ENCODE measurements at places on chromosomes 5 and 9.

- no peak for DNase-seq
Measured at GRCh38 chr9:97997330-97998276, 14.5 kb downstream of the ANP32B start.

GRCh38 chr5:9892696-9893095, 262.5 kb upstream of the TAS2R1 start:
- no peak for DNase-seq

DNA sequence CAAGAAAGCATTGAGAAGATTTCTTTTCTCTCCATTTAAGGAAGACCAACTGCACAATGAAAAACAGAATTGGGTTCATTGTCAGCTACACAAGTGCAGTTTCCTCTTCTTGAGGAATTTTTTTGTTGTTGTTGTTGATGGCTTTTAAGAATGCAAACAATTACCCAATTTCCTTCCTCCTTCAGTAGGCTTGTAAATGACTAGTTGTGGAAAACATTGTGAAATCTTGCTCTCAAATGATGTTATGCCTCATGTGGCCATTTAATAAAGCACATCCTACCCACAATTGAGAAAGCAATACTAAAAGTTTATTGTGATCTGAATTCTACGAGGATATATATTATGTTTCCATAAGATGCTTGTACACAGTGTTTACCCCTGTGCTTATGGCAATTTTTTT, 171.6 kb downstream of the FAM174A start:
- no peak for DNase-seq

GRCh38 chr9:137643921-137644320, 25.1 kb downstream of the EHMT1 start:
- DNase-seq: no peak

DNA sequence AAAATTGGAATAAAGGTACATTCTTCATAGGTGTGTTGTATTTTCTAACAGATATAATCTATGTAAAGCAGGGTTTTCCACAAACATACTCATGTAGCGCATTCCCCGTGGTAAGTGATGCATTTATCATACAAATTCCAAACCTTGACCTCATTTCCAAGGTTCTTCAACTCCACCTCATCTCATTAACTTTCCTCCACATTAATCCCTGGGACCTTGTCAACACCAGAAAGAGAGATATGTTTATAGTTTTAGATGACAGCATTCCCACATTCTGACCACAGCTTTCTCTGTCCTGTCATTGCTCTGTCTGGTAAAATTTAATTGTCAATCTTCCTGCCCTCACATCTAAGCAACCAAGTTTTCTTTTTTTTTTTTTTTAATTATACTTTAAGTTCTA, 415.1 kb downstream of the TMEM161B start:
- DNase-seq: no peak

GRCh38 chr9:134488331-134489280, 153.0 kb upstream of the COL5A1 start:
- DNase-seq: peak; percentile 9

DNA sequence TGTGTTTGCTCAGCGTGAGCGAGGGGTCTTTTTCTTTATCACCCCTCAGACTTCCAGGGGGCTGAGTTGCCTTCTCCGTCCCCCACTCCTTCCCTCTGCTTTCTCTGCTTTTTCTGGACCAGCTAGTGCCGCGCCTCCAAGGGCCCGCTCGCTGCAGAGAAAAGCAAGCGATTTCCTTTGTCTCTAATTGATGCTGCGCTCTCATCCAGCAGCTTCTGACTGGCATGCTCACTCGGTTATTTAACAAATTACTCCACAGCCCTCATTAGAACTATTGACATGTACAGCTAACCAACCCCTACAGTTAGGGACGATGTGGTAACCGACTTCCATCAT, 288.0 kb downstream of the ELAVL2 start:
- no peak for DNase-seq

GRCh38 chr5:90680921-90681563, 122.4 kb downstream of the ADGRV1 start:
- no peak for DNase-seq

- DNase-seq: no peak
Measured at GRCh38 chr9:101032426-101032825, 3.9 kb downstream of the PLPPR1 start.

- peak; percentile 56 for DNase-seq
Measured at GRCh38 chr9:119289740-119290433, 79.3 kb downstream of the BRINP1 start.

- no peak for DNase-seq
Measured at GRCh38 chr5:164317676-164318075, 812.3 kb downstream of the MAT2B start.

- peak; percentile 48 for DNase-seq
Measured at GRCh38 chr5:176446884-176447590, 1.1 kb upstream of the FAF2 start.

DNA sequence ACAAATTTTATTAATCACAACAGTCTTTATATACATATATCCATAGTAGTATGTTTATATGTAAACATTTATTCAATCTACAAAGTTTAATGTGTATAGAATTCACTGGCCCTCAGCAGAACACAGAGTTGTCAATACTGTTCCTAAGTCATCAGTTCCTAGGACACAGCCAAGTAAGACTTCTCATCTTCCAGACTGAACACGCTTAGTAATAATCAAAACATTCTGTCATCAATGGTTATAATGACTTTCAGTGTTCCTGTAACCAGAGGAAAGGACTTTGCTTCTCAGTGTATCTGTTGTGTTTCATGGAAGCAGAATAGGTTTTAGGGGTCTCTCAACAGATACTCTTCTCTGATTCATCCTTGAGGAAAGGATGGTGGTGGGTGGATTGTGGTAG, 82.2 kb downstream of the SMIM23 start:
- no peak for DNase-seq

DNA sequence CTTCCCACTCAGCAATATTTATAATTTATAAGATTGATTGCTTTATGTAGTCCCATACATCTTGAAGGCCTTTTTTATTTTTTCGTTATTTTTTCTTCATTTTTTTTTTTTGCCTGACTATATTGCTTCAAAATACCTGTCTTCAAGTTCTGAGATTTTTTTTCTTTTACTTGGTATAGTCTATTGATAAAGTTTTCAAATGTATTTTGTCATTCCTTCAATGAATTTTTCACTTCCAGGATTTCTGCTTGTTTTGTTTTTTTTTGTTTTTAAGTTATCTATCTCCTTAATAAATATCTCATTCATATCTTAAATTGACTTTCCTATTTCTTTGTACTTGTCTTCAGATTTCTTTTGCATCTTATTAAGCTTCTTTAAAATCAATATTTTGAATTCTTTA, 905.6 kb upstream of the CDH6 start:
- DNase-seq: no peak

GRCh38 chr5:99702565-99702964, 773.8 kb upstream of the CHD1 start:
- DNase-seq: no peak

DNA sequence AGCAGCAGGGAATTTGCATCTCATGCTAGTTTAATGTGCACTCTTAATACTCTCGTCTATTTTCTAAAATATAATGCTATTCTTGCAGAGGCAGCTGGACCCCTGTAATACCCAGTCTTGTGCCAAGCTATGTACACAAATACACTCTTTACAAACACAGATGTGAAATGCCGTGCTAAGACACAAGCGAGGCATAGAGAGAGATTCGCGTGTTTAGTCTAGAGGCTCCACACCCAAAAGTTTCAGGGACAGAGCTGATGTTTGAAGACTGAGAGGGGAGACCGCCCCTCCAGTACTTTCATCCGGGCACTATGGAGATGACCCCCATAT, 1.2 kb downstream of the DPYSL3 start:
- DNase-seq: no peak

GRCh38 chr9:88571419-88571818, 36.4 kb downstream of the NXNL2 start:
- no peak for DNase-seq

GRCh38 chr9:73149371-73150067, 2.1 kb upstream of the ANXA1 start:
- no peak for DNase-seq

Data from mesothelial cell of epicardium (in vitro differentiated cells).